ENCODE measurements at places on chromosomes 11 and 22.

DNA sequence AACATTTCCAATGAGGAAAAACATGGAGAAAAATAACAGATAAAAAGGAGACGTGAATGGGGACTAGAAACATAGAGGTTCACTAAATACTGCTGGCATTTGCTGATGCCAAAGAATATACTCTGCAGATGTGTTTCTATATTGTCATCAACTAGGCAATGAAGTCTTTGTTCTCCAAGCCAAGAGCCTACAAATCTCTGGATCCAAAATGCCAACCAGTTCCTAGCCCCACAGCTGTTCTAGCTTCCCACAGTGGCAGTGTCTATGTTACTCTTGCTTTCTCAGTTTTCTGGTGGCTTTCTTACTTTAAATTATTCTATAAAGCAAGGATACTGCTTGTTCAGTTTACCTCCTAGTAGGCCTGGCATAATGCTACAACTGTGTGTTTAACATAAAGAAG lies 977.9 kb upstream of the CCDC90B start:
- no peak for DNase-seq

DNA sequence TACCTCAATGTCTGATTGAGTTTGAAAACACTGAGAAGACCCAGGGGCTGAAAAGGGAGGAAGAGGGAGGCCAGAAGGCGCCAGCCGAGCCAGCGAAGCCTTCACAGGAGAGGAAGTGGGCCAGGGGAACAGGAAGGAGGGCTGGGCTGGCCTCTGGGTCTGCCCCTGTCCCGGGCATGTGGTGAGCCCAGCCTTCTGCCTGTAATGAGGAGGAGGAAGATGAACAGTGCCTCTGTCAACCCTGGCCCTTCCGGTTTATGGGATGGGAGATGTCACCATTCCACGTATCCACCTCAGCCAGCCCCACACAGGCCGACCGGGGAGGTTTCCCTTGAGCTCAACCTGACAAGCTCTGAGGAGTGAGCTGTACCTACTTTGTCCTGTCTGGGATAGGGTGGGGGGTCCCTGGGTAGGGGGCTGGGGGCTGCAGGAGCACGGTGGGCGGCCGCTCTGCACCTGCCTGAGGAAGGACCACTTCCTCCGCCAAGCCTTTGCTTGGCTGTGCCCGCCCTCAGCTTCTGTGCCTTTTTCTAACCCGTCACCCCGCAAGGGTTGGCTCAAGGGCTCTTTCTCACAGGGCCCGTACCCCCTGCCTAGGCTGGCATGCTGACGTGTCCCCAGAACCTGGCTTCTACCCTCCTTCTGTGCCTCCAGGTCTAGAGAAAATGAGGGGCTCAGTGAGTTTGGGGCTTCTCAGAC lies 2.0 kb downstream of the PARVG start:
- peak; percentile 22 for DNase-seq

DNA sequence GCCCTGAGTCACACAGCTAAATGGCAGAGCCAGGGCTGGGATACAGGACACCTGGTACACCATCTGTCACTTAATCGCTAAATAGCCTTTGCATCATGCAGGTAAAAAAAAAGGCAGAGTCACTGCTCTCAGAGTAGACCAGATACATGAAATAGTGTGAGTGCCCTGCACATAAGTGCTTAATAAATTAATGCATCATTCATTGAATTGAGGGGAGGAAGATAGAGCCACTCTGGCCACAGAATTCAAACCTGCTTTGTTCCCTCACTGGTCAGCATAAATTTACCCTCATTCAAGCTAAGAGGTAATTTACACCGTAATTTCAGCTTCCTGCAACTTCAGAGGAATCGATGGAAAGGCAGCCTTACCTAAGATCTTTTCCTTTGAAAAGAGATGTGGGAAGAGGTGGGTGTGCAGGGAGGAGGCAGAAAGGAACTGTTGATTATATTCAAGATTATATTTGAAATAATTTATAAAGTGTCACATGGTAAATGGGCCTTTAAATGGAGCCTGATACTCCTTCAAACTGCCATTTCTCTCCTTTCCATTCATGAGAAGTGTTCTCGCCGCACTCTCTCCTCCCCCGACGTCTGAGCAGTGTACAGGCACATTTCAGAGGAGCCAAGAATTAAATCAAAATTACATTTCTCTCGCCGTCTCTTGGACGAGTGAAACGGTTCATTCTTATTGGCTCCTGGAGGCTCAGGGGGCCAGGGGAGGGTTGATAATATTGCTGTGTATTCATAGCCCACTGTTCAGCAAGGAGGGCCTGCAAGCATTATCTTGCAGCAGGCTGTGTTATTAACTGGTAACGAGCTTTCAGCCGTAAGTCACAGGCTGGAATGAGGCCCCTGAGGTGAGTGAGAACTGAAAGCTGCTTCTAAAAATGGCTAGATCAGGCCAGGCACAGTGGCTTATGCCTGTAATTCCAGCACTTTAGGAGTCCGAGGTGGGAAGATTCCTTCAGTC lies 52.2 kb upstream of the HMGXB4 start:
- DNase-seq: no peak

- no peak for DNase-seq
These were observed 25.9 kb downstream of the PIWIL4 start for GRCh38 chr11:94593030-94593429.

- DNase-seq: no peak
These were observed 24.9 kb downstream of the USH1C start for GRCh38 chr11:17519061-17519885.

DNA sequence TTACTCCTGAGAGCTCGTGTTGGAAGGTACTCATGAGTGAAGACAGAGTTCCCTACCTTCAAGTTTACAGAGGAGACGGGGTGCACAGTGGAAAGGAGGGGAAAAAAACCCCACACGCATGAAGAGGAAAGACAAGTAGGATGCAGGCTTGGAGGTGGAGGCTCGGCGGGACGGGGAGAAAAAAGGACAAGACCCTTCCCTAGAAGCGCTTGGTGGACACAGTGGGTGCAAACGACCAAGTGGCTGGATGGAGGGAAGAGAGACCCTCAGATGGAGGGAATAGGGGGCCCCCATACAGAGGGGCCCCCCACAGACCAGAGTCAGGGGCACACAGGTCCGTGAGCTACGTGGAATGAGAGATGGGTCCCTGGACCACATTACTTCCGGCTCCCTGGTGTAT lies 380.1 kb downstream of the SHANK2 start:
- no peak for DNase-seq

GRCh38 chr11:44266056-44266780 lies 43.7 kb downstream of the ALX4 start:
- DNase-seq: no peak

GRCh38 chr22:38164551-38164918 lies 17.1 kb downstream of the PLA2G6 start:
- DNase-seq: no peak

- no peak for DNase-seq
These were observed 165.2 kb downstream of the PGR start for GRCh38 chr11:100964435-100964834.

GRCh38 chr11:15795378-15795777 lies 561.0 kb downstream of the SOX6 start:
- DNase-seq: no peak

DNA sequence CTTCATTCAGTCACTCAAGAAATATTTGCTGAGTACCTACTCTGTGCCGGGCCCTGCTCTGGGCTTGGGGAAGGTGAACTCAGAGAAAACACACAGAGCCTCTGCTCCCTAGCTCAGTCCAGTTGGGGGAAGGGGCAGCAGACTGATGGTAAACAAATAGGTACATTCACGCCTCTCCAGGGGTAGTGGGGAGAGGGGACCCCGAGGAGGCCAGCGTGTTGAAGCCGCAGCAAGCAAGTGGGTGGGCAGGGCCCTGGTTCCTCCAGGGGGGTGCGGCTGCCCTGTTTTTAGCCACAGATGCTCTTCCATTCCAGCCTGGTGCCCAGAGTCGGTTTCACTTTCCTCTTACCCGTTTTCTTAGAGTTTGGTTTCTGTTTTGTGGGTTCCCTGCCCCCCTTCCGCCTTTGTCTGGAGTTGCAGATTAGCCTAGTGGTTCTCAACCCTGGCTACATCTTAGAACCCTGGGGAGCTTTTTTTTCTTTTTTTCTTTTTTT lies 8.7 kb downstream of the DRAP1 start:
- DNase-seq: peak; percentile 75

DNA sequence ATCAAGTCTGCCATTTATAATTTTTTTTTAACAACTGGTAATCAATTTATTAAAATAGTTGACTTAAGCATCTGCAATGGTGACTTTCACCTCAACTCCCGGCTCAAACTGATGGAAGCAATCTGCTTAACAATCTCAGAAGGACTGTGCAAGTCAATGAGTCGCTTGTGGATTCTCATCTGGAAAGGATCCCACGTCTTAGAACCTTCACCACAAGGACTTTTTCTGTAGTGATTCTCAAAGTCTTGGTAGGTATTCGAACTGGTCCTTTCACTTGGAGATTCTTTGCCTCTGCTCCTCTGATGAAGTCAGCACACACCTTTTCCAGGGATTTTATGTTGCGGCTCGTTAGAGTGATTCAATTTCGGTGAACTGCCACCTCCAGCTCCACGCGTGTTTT lies 7.3 kb downstream of the RSF1 start:
- no peak for DNase-seq

DNA sequence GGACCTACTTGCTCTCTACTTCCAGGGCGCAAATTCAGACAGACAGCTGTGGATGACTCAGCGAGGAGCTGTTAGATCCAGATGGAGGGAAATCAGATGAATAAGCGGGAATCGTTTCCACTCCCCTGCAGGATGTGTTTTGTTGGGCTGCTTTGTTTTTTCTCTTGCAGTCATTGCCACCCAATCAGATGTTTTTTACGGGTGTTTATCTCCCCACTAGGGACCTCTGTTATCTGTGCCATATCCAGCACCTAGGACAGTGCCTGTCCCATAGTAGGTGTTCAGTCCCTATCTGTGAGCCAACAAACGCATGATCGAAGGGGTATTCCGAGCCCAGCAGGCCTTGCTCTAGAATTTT lies 51.1 kb upstream of the PARVG start:
- no peak for DNase-seq

- DNase-seq: no peak
These were observed 20.9 kb downstream of the INCENP start for GRCh38 chr11:62144641-62145255.

DNA sequence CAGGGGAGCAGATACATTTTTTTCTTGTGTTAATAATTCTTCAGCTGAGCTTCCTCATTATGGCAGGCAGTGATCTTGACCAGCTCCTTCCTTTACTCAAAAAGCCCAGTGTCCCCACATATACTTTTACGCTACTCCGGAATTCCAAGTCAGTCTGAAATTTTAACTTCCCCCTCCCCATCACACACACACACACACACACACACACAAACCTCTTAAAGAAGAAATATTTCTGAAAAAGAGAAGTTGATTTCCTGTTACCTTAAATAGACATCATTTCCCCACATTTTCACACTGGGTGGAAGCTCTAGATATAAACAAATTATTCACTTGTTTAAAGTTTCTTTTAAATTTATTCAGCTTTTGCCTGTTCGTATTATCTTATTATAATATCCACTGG lies 113.9 kb downstream of the DBX1 start:
- no peak for DNase-seq

DNA sequence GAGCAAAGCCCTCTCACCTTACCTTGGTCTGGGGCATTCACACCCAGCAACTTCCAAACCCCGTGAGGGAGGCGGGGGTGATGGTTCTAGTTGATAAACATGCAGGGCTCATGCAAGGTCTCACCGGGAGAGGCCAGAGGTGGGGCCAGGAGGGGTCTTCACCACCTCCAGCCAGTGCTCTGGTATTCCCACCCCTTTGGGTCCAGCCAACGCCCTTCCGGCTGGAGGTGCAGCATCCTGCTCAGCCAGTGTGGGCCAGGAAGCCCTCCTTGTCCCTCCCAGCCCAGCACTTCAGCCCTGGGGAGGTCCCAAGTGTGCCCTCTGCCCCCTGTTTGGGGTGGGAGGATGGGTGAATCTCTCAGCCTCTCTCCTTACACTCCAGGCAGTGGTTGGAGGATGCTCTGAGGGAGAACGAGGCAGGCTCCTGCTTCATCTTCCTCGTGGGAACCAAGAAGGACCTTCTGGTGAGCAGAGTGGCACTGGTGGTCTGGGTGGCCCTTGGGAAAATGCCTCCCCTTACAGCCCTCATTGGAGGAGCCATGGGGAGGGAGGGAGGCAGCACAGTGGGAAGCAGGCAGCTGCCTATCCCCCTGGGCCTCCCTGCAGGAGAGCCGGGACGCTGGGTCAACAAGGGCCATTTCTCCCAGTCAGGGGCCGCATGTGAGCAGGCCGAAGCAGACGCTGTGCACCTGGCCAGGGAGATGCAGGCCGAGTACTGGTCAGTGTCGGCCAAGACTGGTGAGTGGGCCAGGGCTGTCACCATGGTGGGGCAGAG lies 13.4 kb downstream of the RAB36 start:
- no peak for DNase-seq

DNA sequence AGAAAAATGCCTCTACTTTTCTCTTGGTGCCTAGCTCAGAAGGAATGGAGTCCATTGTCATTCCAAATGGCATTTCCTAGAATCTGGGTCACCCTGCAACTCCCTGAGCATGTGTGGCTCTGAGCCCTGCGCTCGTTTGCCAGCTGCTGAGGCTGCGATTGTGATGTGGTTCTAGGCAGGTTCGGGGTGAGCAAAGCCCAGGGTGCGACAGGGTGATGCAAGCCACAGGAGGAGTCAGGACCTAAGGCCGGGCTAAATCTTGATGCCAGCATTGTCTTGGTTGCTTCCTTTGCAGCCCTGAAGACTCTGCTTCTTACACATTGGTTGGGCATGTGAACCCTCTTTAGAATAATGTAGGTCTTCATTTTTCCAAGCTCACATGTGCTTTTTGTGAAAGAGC lies 131.0 kb downstream of the MORC2 start:
- no peak for DNase-seq

DNA sequence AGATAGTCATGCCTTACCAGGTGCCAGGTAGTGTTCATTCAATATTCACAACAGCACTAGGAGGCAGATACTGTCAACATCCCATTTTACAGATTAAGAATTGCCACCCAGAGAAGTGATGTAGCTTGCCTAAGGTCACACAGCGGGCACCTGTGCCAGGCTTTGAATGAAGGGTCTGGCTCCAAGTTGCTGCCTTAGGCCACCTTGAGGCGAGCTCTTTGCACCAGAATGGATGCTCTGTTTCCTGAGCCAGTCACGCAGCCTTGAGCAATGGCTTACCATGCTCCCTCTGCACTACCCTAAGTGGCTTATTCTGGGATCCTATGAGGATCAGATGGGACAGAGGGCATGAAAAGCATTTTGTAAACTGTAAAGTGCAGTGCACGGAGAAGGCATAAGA lies 25.1 kb upstream of the TIMP3 start:
- no peak for DNase-seq

DNA sequence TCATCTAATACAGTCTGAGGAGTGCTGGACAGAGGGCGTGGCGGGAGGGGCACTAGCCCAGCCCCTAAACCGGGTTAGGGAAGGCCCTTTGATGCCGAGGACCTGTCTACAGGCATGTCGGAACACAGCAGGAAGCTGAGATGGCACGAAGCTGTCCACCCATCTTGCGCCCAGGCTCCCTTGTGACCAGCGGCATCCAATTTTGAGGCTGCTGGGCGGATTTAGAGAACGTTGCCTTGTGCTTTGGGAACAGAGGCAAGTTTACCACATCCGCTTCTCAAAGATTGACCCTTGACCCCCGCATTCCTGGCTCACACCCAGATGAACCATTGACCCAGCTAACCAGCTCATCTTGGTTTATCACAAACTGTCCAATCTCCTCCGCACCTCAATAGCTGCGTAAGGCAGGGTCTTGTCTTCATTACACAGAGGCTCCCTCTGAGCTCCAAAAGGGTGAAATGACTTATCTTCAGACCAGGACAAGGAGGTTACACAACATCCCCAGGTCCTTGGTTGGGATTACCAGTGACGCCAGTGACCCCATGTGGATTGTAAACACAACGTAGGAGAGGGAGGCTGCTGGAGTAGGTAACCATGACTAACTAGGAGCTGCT lies 4.5 kb downstream of the FAM83F start:
- DNase-seq: no peak

Data from activated CD4-positive, alpha-beta T cell treated with anti-CD3 and anti-CD28 coated beads for 4 hours (primary cell).